Type B pancreatic cell (in vitro differentiated cells): ENCODE measurements at places on chromosomes 2 and 18. TPM values are rescaled to one million over a fixed set of nuclear protein-coding genes. Genes with fewer than 3 reads are reported as not detected.

The NEU2 gene
- 0.33 TPM in 1 of 2 replicates, not detected in the other for total RNA-seq

GRCh38 chr2:234146087-234146826 lies 95.8 kb downstream of the SPP2 start:
- DNase-seq, result no peak

The CFC1 gene
- total RNA-seq, result 25.5 and 27.1 TPM in 2 replicates

The ITGB6 gene
- 3.2 and 7.8 TPM in 2 replicates for total RNA-seq

GRCh38 chr2:23760736-23761135 lies 166.2 kb downstream of the ATAD2B start:
- no peak for DNase-seq

The OR6B2 gene
- total RNA-seq, result not detected in 2 replicates

The RAX gene
- total RNA-seq, result not detected in 2 replicates

GRCh38 chr2:236257136-236257535 lies 7.1 kb downstream of the ASB18 start:
- DNase-seq, result no peak

DNA sequence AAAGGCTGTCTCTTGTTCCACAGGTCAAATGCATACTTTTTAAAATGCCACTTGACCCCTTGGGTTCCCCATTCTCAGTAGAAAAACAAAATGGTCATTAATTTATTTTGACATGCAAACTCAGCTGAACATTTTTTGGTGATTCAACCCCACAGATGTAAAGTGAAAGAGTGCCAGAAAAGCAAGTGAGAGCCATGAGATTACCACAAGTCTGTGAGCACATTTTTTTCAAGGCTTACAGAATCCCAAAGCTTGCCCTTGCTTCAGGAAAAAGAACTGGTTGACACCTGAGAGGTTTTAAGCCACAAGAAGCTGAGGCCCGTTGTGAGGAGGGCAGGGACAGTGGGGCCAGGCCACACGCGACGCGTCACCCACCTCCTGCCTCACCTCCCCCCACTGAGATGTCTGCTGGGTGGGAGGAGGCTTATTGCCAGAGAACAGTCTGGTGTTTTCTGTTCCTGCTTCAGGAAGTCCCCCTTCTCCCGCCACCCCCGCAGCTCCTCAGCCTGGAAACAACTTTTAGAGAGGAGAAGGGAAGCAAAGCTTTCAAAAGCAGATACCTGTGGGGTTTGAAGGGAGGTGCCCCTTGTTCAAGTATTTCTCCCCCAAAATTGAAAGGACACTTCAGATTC lies 70.4 kb upstream of the CYP1B1 start:
- no peak for DNase-seq
